ENCODE measurements at places on chromosomes 5 and 9. TPM values are rescaled to one million over a fixed set of nuclear protein-coding genes. Genes with fewer than 3 reads are reported as not detected.

GRCh38 chr5:89315286-89316100, 432.5 kb upstream of the MEF2C start:
- DNase-seq = no peak

DNA sequence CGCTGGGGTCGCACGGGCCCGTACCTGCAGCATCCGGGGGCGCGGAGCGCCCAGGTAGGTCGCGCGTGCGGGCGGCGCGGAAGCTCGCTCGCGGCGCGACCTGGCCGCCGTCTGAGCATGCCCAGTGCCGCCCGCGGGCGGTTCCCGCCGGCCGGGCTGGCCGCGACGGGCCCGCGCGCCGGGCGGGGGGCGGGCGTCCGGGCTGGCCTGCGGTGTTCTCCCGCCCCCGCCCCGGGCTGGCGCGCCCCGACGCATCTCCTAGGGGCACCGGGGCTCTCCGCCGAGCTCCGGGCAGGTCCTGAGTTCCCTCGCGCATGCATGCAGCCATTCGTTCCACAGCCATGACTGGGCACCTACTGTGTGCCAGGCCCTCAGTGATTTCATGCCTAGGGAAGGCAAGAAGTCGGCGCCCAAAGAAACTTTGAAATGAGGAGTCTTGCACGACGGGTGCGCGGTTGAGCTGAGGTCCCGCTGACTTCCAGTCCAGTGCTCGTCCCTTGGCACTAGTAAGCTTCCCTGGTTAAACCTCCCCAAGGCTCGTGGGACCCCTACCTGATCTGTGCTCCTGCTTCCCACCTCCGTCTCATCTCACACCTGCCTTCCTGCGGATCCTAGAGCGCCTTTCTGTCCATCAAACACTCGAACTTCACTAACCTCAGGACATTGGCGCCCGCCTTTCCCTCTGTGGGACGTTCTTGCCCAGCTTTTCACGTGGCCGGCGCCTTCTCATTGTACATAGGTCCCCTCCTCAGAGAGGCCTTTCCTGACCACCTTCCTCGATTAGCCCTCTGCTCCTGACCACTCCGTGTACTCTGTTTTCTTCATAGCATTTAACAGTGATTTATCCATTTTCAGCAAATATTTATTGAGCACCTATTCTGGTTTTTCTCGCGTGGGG, at the start of gene PTPN3:
Gene PTPN3, minus strand, starts transcription at position 113 of the 898 bp plus-strand sequence. CDS start 34,873 bp downstream, outside the sequence.
- no peak for DNase-seq

GRCh38 chr5:21173526-21173925, 1185.5 kb upstream of the CDH18 start:
- no peak for DNase-seq

DNA sequence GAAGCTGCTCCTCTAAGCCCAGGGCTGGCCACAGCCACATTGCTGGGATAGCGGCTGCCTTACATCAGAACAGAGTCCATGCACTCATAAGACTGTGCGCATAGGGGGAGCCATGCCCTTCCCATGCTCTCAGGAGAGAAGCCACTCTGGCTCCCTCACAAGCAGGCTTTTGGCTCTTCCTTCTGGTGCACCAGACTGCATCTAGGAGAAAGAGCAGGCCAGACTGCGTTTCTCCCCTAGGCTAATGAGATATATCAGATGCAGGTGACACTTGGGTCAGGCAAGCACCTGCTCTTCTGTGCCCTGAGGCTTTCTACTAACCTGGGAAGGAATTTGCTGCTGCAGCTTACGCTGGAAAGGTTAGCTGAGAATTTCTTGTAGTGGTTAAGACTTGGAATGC, 43.2 kb upstream of the BRINP1 start:
- DNase-seq = peak; percentile 5

The SHISAL2B gene
- polyA plus RNA-seq = not detected
